Spinal cord (tissue), 10 donors: ENCODE measurements at places on chromosomes 3 and 15. TPM values are rescaled to one million over a fixed set of nuclear protein-coding genes. Genes with fewer than 3 reads are reported as not detected.

Gene SLC6A1
- total RNA-seq: 228 TPM

Gene EFHB
- total RNA-seq: 3.4 TPM

Gene EXOSC7
- 57.7 TPM for total RNA-seq

Gene BOC
- total RNA-seq: 37.7 TPM

Gene FBXW12
- total RNA-seq: 0.99 TPM

Gene RASGRP1
- 4.0 TPM for total RNA-seq

Gene MEX3B
- total RNA-seq: 8.8 TPM

Gene TRMT10C
- total RNA-seq: 43.4 TPM

Gene ALS2CL
- total RNA-seq: 5.9 TPM

Gene ACSBG1
- 43.3 TPM for total RNA-seq

Gene ROBO2
- total RNA-seq: 196 TPM

Gene ARGFX
- not detected for total RNA-seq

Gene ANKRD28
- total RNA-seq: 89.3 TPM

Gene GREM1
- 0.50 TPM for total RNA-seq

Gene GP5
- 0.33 TPM for total RNA-seq

Gene IL5RA
- total RNA-seq: 9.4 TPM

Gene ZCWPW2
- 2.1 TPM for total RNA-seq

Gene OIP5
- total RNA-seq: 5.5 TPM

Gene LEO1
- total RNA-seq: 29.7 TPM

Gene TMEM62
- 14.8 TPM for total RNA-seq

Gene CLDN16
- total RNA-seq: 0.39 TPM

Gene RBM6
- 70.1 TPM for total RNA-seq

Gene TPRG1
- 1.4 TPM for total RNA-seq

Gene OXTR
- 1.6 TPM for total RNA-seq

Gene TOMM70
- total RNA-seq: 54.8 TPM

Gene STAB1
- total RNA-seq: 79.7 TPM

Gene PLS1
- 4.7 TPM for total RNA-seq
